ENCODE measurements at places on chromosomes 4 and X. TPM values are rescaled to one million over a fixed set of nuclear protein-coding genes. Genes with fewer than 3 reads are reported as not detected.

Gene SMIM43
- not detected for total RNA-seq

GRCh38 chr4:40058854-40059253 is 2.2 kb downstream of the N4BP2 start:
- no peak for ATAC-seq

- no peak for ATAC-seq
Observed at GRCh38 chrX:63506320-63506719, 155.2 kb upstream of the SPIN4 start.

Gene GRIA2
- total RNA-seq = not detected

Gene CDX4
- not detected for total RNA-seq

DNA sequence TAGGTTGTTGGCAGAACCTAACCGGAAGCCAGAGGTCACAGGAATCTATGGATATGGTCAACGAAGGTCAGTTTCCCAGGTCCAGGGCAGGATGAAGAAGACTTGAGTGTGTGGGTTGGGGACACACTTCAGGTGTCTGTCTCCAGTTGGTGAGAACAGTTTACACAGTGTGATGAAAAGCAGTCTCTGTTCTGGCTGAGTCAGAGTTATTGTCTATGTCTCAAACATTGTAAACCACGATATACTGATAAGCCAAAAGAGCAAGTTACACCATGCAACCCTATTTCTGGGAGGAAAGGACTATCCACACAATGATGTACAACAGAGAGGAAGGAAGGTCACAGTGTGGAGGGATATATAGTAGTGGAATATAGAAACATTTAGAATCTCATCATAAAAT is 187.1 kb upstream of the C1QTNF7 start:
- ATAC-seq = no peak

GRCh38 chrX:28773807-28774206 is 186.6 kb downstream of the IL1RAPL1 start:
- no peak for ATAC-seq

Gene UNC5C
- total RNA-seq = 3.4 TPM

DNA sequence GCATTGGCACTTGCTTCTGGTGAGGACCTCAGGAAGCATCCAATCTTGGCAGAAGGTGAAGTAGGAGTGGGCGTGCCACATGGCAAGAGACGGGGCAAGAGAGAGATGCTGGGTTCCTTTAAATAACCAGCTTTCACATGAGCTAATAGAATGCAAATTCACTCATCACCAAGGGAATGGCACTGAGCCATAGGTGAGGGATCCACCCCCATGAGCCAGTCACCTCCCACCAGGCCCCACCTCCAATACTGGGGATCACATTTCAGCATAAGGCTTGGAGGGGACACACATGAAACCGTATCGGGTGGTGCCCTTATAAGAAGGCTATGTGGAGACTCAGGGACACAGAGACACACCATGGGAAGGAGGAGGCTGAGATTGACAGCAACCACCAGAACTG is 140.0 kb upstream of the MSX1 start:
- peak; percentile 93 for ATAC-seq

DNA sequence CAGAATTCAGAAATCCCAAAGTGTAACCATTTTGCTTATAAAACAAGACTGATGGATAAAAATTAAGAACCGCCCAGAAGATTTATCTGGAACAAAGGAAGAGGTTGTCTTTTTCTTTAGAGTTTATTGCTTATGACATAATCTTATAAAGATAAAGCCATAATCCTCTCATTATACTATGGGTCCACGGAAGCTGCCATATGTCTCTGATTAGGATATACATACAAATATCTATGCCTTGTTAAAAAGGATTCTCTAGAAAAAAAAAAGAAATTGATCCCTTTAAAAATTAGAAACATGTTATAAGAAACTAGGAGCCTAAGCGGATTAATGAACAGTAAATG is 70.5 kb downstream of the RELL1 start:
- no peak for ATAC-seq

Gene PAGE1
- not detected for total RNA-seq

- no peak for ATAC-seq
Observed at GRCh38 chrX:117834076-117834475, 282.5 kb downstream of the KLHL13 start.

DNA sequence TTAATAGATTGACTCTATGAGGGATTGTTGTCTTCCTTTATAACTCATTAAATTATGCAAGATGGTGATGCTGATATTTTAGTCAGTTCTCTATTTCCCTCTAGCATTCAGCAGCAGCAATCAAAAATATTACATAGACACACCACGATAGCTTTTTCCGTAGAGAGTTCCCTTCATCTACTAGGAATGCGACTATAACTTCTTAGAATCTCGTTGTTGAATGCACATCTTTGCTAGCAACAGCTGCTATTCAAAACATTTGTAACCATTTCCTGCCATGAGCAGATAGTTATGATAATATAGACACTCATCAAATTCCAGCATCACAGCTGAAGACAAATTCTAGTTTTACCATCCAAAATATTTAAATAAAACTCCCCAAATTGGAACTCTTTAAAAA is 147.4 kb upstream of the FGF13 start:
- no peak for ATAC-seq

DNA sequence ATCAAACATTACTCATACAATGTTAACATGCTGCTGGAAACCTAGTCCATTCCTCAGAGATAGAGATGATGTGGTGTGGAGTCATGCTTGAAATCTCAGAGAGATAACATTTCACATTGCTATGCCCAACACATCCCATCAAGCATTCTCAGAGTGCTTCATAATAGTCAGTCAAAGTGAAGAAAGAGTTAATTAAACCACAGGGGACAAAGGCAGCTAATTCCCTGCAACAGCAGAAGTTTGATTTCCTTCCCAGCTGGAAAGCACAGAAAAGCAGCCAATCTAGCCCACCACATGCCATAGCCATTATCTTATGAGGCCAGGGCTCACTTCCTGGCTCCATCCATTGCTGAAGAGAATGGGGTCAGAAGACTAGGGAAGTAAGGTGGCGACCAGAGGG is 8.9 kb downstream of the KDR start:
- no peak for ATAC-seq

- no peak for ATAC-seq
Observed at GRCh38 chrX:109959356-109959871, 43.5 kb upstream of the TMEM164 start.

DNA sequence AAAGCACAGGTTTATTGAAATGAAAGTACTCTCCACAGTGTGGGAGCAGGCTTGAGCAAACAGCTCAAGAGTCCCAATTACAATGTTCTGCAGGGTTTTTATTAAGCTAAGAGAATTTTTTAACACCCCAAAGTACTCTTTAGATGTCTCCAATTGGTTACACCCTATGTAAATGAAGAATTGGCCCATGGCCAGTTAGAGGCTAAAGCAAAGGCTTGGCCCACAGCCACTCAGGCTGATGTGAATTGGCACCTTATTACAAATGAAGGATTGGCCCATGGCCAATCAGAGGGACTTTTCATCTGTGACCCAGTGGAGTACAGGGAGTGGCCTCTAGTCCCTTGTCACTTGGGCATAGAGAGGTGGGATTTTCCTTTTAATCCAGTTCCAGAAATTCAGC is 30.1 kb upstream of the IQCM start:
- no peak for ATAC-seq

Gene CT45A6
- total RNA-seq = not detected

Gene SLC6A8
- 54.2 TPM for total RNA-seq

Gene MXRA5
- total RNA-seq = 17.9 TPM

DNA sequence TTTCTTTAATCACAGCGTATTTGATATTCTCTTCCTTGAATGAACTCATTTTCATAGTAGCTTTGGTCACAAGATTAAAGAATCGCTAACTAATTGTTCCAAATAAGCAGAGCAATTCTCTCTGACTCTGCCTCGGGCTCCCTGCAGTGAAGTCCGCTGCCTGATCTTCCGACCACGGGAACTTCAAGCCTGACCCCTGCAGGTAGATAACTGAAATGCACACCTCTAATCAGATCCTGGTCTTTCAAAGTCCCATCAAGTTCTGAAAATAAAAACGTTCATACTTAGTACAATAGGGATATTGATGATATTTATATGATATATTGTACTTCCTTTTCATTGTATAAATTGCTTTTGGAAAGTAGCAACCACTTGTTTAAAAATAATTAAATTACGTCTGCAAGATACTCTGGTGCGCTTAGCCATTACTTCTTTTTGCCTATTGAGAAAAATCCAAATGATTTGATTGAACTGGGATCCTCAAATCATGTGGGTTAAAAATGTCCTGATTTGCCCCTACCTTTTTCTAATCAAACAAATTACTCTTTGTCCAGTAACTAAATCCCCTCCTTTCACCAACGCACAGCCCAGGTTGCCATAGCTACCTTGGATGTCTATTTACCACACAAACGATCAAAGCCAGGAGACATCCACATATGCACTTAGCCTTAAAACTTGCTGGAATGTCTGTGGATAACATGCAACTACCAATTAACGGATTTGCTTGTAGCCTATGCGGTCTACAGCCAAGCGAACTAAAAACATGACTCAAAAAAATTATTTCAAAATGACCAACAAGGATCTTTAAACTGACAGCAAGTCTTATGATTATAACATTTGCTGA is 4.2 kb downstream of the MID1 start:
- peak; percentile 13 for ATAC-seq

DNA sequence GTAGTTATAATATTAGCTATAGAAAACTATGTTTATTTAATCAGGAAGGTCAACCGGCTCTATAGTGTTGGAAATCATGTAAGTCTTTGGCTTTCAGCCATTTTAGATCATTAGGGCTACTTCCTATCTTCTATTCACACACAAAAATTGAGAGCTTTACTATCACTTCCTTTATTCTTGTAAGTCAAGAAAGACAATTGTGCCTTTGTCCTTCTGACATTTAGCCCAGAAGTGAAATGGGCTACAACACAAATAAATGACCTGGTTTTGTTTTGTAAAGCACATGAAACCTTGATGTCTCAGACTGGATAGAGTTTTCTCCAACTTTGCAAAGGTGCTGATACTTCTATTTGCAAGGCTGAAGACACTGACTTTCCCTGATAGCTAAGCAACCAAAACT is 122.4 kb upstream of the ACSL4 start:
- no peak for ATAC-seq

- ATAC-seq = no peak
Observed at GRCh38 chr4:14924076-14924811, 78.0 kb upstream of the CPEB2 start.

DNA sequence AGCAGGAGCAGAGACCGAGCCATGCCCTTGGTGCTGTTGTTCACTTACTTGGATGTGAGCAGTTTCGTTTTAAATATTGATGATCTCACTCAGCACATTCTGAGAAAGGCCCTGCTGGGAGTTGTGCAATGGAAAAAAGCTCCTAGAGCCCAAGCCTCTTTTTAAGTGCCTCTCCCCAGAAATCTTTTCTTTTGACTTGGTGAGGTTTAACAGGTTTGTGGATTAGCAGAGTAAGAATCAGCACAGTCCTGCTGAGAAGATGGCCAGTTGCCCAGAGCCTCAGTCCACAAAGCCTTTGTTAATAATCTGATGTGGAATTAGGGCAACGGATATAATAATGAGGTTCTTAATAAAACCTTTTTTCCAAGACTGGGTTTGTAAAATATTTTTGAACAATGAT is 157.5 kb upstream of the ATP6AP2 start:
- no peak for ATAC-seq

- ATAC-seq = no peak
Observed at GRCh38 chrX:68789966-68790365, 38.9 kb upstream of the EFNB1 start.

Gene SH3BP2
- total RNA-seq = 35.2 TPM

DNA sequence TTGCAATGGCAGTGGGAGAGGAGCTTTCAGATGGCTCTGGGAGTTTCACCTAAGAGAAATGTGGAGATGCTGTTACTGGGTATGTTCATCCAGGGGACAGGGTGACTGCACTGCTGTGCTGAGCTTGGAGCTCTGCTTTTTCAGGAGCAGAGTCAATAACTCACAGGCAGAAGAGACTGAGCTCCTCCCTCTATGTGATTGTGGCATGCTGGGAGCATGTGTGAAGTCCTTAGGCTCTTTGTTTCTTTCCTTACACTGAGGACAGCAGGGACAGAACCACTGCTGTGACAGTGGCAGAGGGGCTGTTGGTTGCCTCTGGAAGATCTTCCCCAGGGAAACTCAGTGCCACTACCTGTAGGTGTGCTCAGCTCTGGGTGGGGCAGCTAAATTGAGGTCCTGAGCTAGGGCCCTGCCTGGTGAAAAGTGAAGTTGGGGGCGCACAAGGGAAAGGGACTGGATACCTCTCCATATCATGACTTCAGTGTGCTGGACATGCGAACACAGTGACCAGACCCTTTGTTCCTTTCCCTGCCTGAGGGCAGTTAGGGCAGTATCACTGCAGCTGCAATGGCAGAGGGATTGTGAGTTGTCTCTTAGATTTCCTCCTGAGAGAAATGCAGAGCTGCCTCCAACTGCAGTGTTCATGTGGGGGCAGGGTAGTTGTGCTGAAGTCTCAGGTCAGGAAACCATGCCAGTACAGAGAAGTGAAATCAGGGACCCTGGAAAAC is 156.7 kb downstream of the TENT5D start:
- peak; percentile 33 for ATAC-seq

DNA sequence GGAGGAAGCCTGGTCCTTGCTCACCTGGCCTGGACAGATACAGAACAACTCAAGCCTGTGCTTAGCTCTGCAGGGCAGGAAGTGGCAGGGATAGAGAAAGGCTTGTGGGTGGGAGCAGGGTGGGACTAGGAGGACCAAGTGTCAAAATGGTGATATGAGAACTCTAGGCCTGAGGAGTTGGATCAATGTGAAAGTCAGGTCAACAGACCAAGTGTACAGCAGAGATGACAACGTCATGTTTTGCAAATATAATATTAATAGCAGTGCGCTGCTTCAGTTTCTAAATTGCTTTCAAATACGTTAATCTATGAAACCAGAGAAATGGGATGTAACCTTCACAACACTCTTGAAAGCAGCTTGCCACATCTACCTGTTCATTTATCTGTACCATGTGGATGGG is 114.2 kb upstream of the MAP3K15 start:
- ATAC-seq = no peak

GRCh38 chr4:9808077-9808476 is 26.6 kb downstream of the DRD5 start:
- ATAC-seq = no peak

DNA sequence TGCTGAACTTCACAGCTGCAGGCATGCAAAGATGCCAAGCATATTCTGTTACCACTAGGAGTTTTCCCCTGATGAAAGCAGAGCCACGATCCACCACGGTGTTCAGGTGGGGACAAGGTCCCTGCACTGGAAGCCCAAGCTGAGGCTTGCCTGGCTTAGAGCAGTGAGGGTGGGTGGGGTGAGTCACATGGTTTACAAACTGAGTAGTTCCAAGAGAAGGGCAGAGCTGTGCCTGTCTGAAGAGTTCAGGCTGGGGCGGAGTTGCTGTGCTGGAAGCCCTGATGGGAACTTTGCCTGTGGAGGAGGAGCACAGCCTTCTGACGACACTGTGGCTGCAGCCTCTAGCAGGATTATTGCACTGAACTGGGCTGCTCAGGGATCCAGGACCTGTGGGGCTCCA is 45.5 kb downstream of the FAM9B start:
- ATAC-seq = peak; percentile 100

Gene PRSS48
- total RNA-seq = not detected

DNA sequence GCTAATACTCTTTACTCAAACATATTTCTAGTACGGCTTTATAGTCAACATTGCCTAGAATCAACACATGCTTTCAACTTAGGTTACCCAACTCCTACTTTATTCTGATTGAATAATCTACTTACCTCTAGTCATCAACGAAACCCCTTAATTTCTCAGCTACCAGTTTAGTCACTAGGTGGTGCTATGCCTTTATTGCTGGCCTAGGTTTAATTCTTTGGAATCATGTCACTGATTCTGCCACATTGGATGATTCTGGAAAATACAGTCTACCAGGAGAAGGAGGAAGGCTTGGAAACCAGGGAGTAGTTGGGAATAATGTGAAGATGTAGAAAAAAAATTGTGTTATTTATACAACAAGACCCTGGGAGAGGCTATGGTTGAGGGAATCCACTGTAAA is 167.7 kb downstream of the DCAF12L2 start:
- ATAC-seq = no peak

Data from motor neuron (in vitro differentiated cells).